ENCODE measurements at places on chromosomes 3 and 15.

GRCh38 chr3:61961900-61962299 lies 400.5 kb downstream of the PTPRG start:
- no peak for DNase-seq

- peak; percentile 47 for DNase-seq
Observed at GRCh38 chr3:178705925-178706324, 169.7 kb downstream of the KCNMB2 start.

DNA sequence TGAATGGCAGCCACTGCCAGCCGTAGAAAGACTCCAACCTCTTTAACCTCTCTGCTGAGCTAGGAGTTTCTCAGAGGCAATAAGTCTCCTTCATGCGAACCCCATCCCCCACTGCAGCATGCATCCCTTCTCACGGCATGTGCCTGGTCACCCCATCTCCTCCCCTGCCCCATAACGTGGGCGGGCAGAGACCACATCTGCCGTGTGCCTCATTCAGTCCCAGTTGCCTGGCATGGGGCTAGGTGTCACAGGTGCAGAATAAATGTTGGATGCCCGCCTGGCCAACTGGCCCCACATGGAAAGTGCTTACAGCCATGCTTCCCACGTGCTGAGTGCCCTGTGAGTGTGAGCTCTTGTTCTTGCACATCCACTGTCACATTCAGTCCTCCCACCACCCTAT lies 43.5 kb upstream of the NTRK3 start:
- no peak for DNase-seq

DNA sequence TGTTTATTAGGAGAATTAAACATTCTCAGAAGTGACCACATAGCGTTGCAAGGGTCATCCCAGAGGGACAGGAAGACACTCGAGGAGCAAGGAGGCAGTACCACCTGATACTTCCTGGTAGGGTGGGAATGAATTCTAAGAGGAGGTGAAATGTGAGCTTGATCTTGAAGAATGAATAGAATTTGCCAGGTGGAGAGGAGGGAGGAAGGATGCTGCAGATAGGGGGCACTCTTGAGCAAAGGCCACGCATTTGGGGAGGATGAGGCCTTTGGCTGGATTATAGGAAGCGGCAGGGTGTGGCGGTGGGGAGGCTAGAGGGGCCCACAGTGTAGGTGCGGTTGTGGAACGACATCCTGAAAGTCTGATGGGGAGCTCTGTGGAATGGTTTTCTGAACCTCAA lies 33.5 kb downstream of the CHCHD6 start:
- no peak for DNase-seq

- DNase-seq, result no peak
Observed at GRCh38 chr3:112308151-112308911, 14.3 kb upstream of the SLC9C1 start.

DNA sequence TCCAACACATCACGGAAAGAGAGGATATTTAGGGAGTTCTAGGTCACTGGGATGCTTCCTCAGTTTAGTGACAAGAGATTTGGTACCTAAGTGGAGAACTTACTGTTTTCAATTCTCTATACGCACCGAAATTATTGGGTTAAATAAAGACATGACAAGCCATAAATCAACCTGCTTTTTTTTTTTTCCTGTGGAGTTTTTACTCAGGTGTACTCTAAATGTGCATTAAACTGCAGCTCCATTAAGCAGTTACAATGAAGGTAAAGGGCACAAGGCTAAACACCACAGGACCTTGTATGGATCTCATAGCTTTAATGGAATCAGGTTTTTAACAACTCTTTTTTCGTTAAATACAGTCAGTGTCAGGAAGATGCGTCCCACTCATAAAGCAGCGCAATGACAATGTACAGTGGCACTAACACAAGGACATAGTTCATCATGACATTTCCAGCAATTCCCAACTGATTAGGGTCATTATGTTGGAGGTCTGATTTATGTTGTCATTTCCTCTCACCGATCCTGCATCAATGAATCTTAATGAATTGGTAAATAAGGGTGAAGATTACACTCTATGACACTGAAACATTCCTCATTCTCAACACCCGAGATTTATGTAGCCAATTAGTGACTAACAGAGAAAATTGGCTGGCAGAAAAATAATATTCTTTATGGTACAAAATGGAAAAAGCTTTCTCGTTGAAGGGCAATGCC lies 355.2 kb downstream of the FOXP1 start:
- DNase-seq, result no peak

DNA sequence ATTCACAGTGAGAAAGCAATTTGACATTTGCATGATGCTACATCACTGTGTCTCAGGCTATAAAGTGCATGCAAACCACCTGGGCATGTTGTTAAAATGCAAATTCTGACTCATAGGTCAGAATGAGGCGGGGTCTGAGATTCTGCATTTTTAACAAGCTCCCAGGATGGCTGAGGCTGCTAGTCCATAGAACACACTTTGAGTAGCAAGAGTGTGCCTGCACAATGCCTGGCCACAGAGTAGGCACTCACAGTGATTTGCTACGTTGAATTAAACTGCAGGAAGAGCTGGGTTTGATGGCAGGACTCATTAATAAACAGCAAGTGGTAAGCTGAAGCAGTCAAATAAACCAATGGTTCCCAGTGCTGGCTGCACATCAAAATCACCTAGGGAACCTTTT lies 48.1 kb downstream of the NTRK3 start:
- no peak for DNase-seq
